Testis (tissue), 5 donors: ENCODE measurements at places on chromosomes 13 and 19. TPM values are rescaled to one million over a fixed set of nuclear protein-coding genes. Genes with fewer than 3 reads are reported as not detected.

VSTM1 gene
- total RNA-seq: not detected

GRCh38 chr13:95530178-95530577 is 22.3 kb upstream of the CLDN10 start:
- no peaks in the 10 kb centered on the region for H3K4me1 ChIP-seq
- no peak overlapping the region for H3K4me3 ChIP-seq
- H3K36me3 ChIP-seq: no peaks in the 10 kb centered on the region
- H3K27ac ChIP-seq: no peak overlapping the region

- no peak overlapping the region for H3K4me3 ChIP-seq
- no peak for DNase-seq
- H3K27ac ChIP-seq: no peak overlapping the region
- H3K4me1 ChIP-seq: no peaks in the 10 kb centered on the region
- H3K36me3 ChIP-seq: no peaks in the 10 kb centered on the region
- H3K27me3 ChIP-seq: no peaks in the 10 kb centered on the region
Observed at GRCh38 chr13:59392328-59392727, 771.4 kb downstream of the DIAPH3 start.

DNA sequence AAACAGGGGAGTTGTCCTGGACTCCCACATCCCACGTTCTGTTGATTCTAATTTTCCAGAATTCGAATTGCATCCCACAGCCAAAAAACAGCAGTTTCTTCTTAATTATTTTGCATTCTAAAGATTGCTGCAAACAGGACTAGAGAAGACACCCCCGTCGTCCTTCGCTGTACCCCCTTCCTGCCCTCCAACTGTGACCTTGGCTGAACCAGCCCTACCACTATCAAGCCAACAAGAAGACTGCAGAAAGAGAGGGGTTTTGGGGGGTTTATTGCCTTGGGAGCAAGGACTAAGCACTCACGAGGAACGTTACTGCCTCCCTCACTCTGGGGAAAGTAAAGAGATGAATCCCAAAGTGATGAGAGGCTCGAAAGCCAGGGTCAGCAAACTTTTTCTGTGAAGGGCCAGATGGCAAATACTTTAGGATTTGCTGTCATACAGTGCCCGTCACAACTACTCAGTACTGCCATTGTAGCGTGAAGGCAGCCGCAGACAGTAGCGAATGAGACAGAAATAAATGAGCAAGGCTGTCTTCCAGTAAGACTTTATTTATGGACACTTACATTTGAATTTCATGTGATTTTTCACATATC is 32.5 kb upstream of the KATNAL1 start:
- H3K36me3 ChIP-seq: no peaks in the 10 kb centered on the region
- H3K27ac ChIP-seq: peak overlapping the region; percentile 33
- H3K4me1 ChIP-seq: peaks cover 13% of the 10 kb centered on the region
- DNase-seq: no peak
- H3K4me3 ChIP-seq: no peak overlapping the region

DNA sequence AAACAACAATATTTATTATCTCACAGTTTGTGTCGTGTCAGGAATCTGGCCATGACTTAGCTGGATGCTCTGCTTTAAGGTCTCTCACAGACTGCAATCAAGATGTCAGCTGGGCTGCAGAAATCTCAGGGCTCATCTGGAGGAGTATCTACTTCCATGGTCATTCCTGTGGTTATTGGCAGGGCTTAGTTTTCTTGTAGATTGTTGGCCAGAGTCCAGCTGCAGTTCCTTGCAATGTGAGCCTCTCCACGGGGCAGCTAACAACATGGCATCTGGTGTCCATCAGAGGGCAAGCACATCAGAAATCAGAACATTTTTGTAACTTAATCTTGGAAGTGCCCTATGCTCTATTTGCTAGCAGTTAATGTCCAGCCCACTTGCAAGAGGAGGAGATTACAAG is 45.7 kb upstream of the TDRD3 start:
- H3K36me3 ChIP-seq: no peaks in the 10 kb centered on the region
- H3K27ac ChIP-seq: no peak overlapping the region
- DNase-seq: peak; percentile 18
- H3K27me3 ChIP-seq: no peaks in the 10 kb centered on the region
- no peak overlapping the region for H3K4me3 ChIP-seq
- no peaks in the 10 kb centered on the region for H3K4me1 ChIP-seq

DNA sequence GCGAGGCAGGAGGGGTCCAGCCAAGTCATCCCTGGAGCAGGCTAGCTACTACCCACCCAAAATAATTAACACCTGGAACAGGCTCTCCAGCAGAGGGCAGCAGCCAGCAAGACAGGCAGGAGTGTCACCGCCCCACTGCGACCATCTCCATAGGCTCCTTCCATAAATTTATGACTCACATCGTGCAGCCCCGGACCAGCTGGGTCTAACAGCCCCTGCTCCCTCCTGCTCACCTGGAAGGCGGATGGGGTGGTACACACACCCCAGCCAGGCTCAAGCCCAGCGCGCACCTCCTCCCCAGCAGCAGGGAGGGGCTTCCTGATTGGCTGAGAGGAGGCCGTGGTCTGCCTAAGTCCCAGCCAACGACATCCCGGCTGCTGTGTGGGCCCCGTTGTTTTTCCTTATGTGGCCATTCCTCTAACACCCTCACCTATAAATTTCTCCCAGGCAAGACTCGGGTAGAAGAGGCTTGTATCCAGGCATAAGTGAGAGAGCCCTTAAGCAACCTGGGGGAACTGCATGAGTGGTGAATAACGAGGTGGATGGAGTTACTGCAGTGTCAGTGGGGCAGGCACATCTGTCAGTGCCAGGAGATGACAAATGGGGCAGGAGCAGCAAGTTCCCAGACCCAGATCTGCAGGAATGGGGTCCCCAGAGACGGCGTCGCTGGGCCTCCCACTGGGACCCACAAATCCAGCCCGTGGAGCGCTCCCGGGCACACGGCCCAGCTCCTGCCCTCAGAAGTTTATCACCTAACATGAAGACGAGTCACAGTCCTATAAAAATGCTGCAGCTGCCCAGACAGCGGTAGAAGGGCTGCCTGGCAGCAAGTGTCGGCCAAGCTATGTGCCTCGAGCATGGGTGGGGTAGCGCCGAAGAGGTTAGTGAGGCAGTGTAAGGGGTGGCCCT is 43.1 kb downstream of the CEBPG start:
- no peaks in the 10 kb centered on the region for H3K27me3 ChIP-seq
- no peak overlapping the region for H3K27ac ChIP-seq
- peak; percentile 77 for DNase-seq
- H3K36me3 ChIP-seq: no peaks in the 10 kb centered on the region
- H3K4me3 ChIP-seq: no peak overlapping the region

- no peaks in the 10 kb centered on the region for H3K4me1 ChIP-seq
- no peak overlapping the region for H3K27ac ChIP-seq
- DNase-seq: no peak
- no peaks in the 10 kb centered on the region for H3K36me3 ChIP-seq
Observed at GRCh38 chr19:31185261-31185660, 164.0 kb downstream of the TSHZ3 start.

GRCh38 chr13:41460074-41460465 is 2.7 kb downstream of the RGCC start:
- H3K27ac ChIP-seq: no peak overlapping the region
- H3K4me1 ChIP-seq: peaks cover 5% of the 10 kb centered on the region
- H3K4me3 ChIP-seq: no peak overlapping the region
- H3K27me3 ChIP-seq: no peaks in the 10 kb centered on the region
- DNase-seq: no peak

GRCh38 chr19:2683430-2684003 is 19.0 kb downstream of the GNG7 start:
- DNase-seq: no peak
- H3K27ac ChIP-seq: no peak overlapping the region
- H3K36me3 ChIP-seq: no peaks in the 10 kb centered on the region

GRCh38 chr19:38134540-38135149 is 89.4 kb downstream of the DPF1 start:
- H3K27me3 ChIP-seq: no peaks in the 10 kb centered on the region
- no peak overlapping the region for H3K4me3 ChIP-seq
- H3K27ac ChIP-seq: no peak overlapping the region
- H3K36me3 ChIP-seq: no peaks in the 10 kb centered on the region
- peaks cover 8% of the 10 kb centered on the region for H3K4me1 ChIP-seq

GRCh38 chr13:92297971-92298942 is 899.8 kb downstream of the GPC5 start:
- no peak for DNase-seq
- H3K4me3 ChIP-seq: no peak overlapping the region
- H3K27ac ChIP-seq: no peak overlapping the region
- H3K27me3 ChIP-seq: no peaks in the 10 kb centered on the region
- H3K4me1 ChIP-seq: no peaks in the 10 kb centered on the region

DNA sequence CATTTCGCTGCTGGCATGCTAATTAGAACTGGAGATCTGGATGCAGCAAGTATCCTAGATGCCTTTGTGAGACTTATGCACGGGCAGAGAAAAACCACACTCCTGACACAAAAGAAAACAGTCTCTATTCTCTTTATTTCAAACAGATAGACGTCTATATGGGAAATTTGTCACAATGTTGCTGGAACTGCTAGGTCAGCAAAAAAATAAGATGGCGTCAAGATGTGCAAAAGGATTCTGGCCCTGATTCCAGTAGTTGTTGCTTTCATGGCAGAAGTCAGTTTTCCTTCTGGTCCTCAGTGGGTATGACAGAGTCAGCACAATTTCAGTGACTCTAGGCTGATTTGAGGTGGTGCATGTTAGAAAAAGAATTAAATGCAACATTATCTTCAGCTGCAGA is 1068.0 kb downstream of the SLITRK5 start:
- no peaks in the 10 kb centered on the region for H3K27me3 ChIP-seq
- H3K4me3 ChIP-seq: no peak overlapping the region
- no peaks in the 10 kb centered on the region for H3K4me1 ChIP-seq
- no peaks in the 10 kb centered on the region for H3K36me3 ChIP-seq
- no peak overlapping the region for H3K27ac ChIP-seq

GRCh38 chr19:57348136-57348535 is 2.9 kb upstream of the ZNF304 start:
- H3K27me3 ChIP-seq: no peaks in the 10 kb centered on the region
- peaks cover 6% of the 10 kb centered on the region for H3K4me1 ChIP-seq
- H3K4me3 ChIP-seq: no peak overlapping the region
- no peaks in the 10 kb centered on the region for H3K36me3 ChIP-seq
- no peak overlapping the region for H3K27ac ChIP-seq

- H3K4me3 ChIP-seq: peak overlapping the region; percentile 97
- no peaks in the 10 kb centered on the region for H3K36me3 ChIP-seq
- H3K27ac ChIP-seq: peak overlapping the region; percentile 84
- no peaks in the 10 kb centered on the region for H3K27me3 ChIP-seq
Observed at GRCh38 chr19:10501971-10502523, 1.1 kb downstream of the KEAP1 start.

DNA sequence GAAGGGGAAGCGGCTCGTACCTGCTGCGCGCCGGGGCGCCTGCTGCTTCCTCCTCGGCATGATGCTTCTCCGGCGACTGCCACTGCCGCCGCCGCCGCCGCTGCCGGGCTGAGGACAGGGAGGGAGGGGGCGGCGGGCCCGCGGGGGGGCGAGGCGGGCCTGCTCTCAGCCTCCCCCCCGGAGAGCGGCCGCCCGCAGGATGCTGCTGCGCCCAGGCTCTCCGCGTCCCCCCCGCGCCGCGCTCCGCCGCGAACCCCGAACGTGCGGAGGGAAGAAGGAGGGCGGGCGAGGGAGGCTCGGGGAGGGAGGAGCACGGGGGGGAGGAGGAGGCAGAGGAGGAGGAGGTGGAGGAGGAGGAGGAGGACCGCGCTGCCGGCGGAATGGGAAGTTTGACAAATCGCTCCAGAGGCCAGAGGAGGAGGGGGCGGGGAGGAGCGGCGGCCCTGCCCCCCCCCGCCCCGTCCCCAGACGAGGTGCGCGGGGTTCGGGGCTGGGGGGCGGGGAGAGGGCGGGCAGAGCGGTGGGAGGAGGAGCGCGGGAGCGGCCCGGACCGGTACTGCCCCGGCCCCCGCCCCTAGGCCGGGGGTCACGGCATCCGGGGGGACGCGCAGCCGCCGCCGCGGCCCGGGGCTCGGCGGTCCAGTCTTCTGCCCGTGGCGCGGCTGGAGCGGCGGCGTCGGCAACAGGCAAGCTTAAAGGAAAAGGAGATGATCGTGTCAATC is at the start of gene TSHZ3:
TSHZ3 (minus strand) TSS at position 277 of the 722 bp plus-strand sequence; CDS start at position 60, 217 bp downstream.
- H3K4me3 ChIP-seq: peak within 1 kb of the TSS; percentile 94
- no peaks in the 10 kb centered on the region for H3K36me3 ChIP-seq
- peak within 1 kb of the TSS; percentile 93 for H3K27ac ChIP-seq
- H3K4me1 ChIP-seq: peaks cover 14% of the 10 kb centered on the region

DNA sequence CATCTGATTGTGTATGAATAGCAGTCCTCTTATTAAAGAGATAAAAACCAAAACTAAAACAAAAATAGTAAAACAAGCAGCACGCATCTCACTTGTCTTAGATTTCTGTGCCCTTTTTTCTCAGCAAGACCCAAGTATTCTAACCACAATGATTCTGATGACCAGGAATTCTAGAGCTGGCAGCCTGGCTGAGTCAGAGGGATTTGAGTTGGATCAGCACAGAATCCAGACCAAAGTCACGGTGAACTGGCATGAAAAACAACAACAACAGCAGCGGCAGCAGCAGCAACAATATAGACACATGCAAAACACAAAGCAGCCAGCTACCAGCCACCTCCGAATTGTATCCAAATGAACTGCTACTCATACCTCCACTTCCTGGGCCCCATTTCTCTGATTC is 360.5 kb downstream of the KCNRG start:
- no peaks in the 10 kb centered on the region for H3K36me3 ChIP-seq
- no peak for DNase-seq
- H3K27me3 ChIP-seq: no peaks in the 10 kb centered on the region
- H3K27ac ChIP-seq: no peak overlapping the region

URAD gene
- 0.87 TPM for total RNA-seq

- no peak overlapping the region for H3K27ac ChIP-seq
- no peaks in the 10 kb centered on the region for H3K27me3 ChIP-seq
- DNase-seq: no peak
- peaks cover 6% of the 10 kb centered on the region for H3K4me1 ChIP-seq
- H3K4me3 ChIP-seq: no peak overlapping the region
- no peaks in the 10 kb centered on the region for H3K36me3 ChIP-seq
Observed at GRCh38 chr19:15636026-15636425, 4.7 kb upstream of the CYP4F3 start.

CD209 gene
- 0.74 TPM for total RNA-seq

DNA sequence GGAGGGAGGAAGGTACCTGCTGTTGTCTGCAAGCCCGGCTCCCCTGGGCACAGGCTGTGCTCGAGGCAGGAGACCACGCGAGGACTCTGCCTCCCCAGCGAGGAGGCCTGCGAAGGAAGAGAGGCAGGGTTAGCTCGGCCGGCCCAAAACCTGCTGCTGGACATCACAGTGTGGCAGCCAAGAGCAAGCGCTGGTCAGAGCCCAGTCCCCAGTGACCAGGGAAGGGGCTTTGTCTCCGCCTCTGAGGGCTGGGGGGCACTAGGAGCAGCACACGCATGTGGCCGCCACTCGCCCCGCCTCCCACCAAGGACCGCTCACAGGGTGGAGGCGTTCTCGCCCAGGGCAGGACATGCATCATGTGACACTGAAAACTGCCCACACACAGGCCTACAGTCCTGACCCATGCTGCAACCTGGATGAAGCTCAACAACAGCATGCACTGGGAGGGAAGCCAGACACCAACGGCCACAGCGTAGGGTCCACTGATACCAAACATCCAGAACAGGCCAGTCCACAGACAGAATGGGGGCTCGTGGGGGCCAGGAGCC is 8.5 kb downstream of the MIER2 start:
- peaks cover 4% of the 10 kb centered on the region for H3K4me1 ChIP-seq
- H3K27me3 ChIP-seq: no peaks in the 10 kb centered on the region
- H3K36me3 ChIP-seq: no peaks in the 10 kb centered on the region
- H3K27ac ChIP-seq: no peak overlapping the region
- no peak overlapping the region for H3K4me3 ChIP-seq
